ENCODE measurements at places on chromosomes 1 and 21.

DNA sequence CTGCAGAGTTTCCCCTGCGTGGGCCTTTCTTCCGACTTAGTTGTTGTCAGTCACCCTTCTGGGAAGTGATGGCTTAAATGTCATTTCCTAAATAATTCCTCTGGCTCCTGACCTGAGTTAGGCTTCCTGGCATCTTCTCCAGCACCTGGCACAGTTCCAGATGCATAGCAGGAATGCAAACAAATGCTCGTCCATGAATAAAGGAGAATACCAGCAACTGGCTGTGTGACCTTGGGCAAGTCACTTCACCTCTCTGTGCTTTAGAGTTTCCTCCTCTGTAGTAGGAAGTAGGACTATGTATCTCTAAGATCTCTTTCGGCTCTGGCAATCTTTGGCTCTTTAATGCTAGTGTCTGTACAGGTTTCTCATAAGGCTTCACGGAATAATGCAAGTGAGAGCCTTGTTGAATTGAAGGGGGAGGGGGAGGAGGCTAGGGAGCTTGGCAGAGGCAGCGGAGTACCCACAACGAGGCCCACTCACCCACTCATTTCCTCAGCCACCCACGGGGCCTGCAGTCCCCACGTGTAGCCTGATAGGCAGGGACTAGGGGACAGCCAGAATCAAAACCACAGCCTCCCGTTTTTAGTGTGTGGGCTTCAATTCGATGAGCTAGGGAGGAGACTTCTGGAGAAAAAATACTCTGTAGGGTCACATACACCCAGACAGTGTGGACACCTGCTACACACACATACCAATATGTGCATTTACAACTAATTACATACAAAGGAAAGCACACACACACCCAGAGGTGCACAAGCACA, 48.1 kb downstream of the TENT5C start:
- DNase-seq = no peak

- no peak for DNase-seq
These were observed 70.7 kb downstream of the COL24A1 start for GRCh38 chr1:86085741-86086409.

GRCh38 chr21:42218836-42219605, at the start of gene ABCG1:
ABCG1 (plus strand) TSS chr21:42219140; CDS start chr21:42219263, 123 bp downstream.
- no peak for DNase-seq

DNA sequence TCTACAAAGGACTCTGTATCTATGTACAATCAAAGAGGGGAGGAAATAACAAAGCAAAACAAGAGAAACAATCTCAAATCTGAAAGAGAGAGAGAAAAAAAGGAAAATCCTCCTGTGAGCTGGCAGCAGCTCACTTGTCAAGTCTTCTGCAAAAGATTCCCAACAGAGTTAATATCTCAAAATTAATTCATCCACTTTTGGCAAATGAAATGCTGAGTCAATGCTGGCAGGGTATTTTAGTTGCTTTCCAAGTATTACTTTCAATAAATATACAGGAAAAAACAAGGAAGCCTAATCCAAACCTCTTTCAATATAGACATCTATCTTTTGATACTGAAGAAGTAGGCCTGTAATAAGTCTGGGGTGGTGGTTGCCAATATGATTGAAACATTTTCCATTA, 613.9 kb upstream of the NEGR1 start:
- no peak for DNase-seq

- no peak for DNase-seq
These were observed 116.0 kb downstream of the IER5 start for GRCh38 chr1:181204530-181204929.

Measured in liver (tissue), 10 donors.